ENCODE measurements at places on chromosomes 2 and 18.

DNA sequence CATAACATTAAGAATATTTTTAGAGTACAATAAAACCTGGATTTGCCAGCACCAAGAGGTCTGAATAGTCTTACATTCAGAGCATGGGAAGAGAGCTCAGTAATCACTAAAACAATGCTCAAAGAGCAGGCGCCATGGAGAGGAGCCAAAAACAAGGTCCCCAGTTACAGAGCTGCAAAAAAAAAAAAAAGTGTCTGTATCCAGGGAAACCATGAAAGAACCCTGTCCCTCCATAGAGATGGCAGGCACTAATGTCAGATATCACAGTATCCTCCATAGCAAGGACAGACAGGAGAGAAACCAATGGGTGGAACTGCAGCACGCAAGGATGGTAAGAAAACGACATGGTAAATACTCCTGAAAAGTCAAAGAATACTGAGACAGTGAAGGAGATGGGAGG is 19.5 kb downstream of the FBXO15 start:
- no peak for DNase-seq

DNA sequence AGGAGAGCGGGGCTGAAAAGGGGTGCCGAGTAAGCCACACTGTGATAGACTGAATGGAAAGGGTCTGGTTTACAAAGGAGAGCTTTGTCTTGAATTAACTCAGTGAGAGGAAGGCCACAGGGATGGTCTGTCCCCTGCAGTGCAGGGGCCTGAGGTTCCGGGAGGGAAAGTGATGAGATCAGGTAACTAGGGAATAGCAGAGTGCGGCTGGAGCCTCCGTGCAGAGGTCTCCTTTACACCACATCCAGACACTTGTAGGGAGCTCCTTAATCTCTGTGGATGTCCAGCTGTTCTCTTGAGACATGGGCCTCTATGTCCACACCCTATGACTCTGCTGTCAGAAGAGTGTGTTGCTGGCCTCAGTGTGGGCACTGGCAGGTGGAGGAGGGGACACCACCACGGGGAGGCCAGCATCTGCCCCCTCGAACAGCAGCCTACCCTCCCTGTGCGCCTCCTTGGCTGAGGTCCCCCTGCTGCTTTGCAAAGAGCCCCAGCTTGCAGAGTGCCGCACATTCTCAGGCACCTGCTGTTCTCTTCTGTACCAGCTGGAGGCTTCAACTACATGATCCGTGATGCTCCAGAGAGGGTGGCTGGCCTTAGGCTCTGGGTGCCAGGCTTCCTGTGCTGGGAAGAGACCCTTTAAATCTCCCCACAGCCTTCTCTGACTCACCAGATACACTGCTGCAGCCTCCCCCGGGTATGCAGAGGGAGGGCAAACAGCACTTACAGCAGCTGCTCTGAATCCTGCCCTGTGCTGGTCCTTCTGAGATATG is 25.9 kb downstream of the ENOSF1 start:
- DNase-seq: no peak

DNA sequence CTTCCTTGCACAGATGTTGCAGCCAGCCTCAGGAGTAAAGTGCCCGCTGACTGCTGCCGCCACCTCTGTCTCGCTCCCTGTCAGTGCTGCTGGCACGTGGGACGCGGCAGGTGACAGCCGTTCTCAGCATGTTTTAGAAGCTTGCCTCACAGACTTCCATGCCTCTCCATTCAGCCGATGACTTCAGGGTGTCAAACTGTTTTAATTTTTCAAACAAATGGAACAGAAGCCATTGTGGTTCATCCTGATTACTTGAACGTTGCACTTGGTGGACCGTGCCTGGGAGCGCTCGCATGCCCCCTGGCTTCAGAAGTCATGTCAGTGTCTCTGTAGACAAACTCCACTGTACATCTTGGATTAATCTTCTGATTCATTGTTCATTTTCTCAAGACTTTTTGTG is 62.7 kb upstream of the EML6 start:
- DNase-seq: no peak

DNA sequence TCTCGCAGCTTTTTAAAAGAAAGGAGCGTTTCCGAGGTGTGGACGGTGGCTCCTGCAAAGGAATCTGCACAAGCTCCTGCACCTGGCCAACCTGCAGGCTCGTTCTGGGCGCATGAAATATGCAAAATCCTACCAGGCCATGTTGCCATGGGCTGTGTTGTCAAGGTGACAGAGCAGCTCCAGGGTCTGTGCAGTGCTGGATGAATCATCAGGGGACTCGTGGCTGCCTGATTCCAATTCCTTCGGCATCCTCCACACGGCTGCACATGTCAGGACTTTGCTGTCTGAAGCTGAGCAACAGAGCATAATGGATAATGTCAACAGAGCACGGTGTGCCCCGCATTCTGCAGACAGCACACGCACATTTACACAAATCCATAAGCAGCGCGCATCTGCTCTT is 120.5 kb downstream of the EIPR1 start:
- peak; percentile 40 for DNase-seq

DNA sequence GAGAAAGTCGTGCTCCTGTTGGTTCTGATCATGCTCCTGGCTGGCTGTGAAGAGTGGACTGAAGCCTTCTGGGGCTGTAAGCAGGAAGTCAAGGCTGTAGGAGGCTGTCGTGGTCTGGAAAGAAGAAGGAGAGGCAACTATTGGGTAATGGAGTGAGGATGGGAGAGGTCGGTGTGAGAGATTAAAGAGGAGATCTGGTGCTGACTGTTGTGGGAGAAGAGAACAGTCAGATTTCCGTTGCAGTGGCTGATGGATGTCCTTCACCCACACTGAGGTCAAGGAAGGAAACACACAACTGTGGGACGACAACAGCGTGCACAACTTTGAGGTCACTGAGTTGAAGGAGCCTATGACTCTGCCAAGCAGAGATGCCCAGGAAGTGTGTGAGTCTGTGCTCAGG is 2.8 kb upstream of the PSMD1 start:
- DNase-seq: no peak

DNA sequence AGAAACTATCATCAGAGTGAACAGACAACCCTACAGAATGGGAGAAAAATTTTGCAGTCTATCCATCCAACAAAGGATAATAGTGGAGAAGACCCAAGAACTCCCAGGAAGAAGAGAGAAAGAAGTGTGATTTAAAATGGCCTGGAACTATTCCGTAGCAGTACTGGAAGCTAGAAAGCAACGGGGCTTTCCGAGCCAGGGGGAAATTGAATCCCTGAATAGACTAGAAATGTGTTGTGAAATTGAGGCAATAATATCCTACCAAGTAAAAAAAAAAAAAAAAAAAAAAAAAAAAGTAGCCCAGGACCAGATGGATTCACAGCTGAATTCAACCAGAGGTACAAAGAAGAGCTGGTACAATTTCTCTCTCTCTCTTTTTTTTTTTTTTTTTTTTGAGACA is 69.3 kb downstream of the FARP2 start:
- DNase-seq: no peak

- DNase-seq: peak; percentile 90
These were observed 360.1 kb downstream of the LPIN1 start for GRCh38 chr2:12106440-12107080.

- DNase-seq: no peak
These were observed 142.0 kb upstream of the SPOPL start for GRCh38 chr2:138359532-138359931.

- DNase-seq: no peak
These were observed 54.0 kb upstream of the NOSTRIN start for GRCh38 chr2:168748461-168748860.

- no peak for DNase-seq
These were observed 22.8 kb downstream of the ASXL3 start for GRCh38 chr18:33600846-33601245.

- no peak for DNase-seq
These were observed 12.6 kb downstream of the MFSD2B start for GRCh38 chr2:24022324-24022974.

DNA sequence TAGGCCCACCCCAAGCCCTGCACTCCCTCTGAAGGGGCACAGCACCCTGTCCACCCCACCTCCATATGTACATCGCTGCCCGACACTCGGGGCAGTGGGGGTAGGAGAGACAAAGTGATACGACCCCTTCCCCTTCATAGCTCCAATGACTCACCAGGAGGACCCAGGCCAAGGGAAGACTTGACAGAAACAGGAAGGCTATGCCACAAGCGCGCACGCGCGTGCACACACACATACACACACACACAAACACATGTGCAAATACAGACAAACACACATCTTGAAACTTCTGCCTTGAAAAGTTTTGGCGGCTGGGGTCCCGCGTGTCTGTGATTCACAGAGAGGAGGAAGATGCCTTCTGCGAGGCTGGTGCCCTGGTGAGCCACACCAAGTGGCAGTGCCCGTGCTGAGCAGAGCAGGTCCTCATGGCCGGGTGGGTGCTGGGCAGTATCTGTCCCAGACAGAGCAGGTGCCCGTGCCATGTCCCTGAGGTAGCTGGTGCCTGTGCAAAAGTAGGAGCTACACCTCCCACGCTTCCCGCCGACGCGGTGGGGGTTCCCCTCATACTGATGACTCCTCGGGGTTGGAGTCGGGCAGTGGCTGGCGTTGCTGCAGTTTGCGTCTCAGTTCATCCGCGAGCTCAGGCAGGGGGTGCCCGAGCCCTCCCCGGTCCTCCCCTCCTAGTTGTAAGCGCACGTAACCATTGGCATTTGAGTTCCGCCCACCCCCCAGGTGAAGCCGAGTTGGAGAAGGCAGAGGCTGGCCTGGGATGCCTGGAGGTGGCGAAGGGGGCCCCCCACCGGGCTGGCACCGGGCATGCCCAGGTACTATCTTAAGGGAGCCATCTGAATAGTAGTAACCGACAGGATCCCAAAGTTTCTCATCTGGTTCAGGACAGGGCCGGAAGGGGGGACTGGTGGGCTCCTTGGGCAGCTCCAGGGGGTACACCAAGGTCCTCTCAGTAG is 2.5 kb upstream of the ANKRD39 start:
- no peak for DNase-seq

DNA sequence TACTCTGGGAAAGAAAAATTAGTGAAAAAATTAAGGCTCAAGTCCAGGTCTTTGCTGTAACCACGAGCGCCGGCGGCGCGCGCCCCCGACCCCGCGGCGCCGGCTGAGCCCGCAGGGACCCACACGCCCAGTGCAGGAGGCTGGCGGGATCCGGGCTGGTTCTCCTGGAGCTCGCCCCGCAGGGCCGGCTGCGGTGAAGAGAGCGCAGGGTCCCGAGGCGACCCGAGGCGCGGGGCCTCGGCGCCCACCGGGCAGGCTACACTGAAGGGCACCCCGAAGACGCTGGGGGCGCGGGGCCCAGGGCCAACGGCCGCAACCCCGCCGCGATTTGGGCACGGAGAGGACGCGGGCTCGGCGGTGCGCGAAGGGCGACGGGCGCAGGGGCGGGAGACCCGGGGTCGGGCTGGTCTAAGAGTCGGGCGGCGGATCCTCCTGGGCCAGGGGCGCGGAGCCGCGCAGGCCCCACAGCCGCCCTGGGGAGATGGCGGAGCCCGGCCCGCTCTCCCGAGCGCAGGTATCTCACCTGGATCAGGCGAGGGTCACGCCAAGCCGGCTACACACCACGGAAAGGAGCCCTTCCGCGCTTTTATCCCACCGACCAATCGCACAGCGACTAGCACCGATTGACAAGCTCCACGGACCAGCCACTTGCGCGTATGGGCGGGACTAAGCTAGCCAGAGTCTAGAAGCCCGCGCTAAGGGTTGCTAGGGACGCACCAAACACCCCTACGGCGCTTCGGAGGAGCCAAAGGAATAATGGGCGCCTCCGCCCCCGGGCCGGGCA is at the start of gene PASK:
Gene PASK, minus strand, starts transcription at position 582 of the 784 bp plus-strand sequence. CDS start 6,440 bp downstream, outside the sequence.
- DNase-seq: peak; percentile 98

DNA sequence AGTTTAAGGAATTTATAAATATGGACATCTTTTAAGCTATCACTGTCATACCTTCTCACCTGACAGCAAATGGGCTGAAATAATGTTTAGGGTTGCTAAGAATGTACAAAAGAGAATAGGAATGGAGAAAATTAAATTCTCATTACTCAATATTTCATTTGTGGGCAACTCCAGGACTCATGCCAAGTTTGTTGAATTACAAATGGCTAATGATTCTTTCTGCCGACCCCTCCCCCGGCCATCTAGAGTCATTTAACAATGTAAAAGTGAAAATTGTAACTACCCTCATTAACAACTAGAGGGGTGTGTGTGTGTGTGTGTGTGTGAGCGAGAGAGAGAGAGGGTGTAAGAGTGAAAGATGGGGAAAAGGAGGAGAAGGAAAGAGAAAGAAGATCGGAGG is 708.5 kb upstream of the FAM98A start:
- DNase-seq: no peak

GRCh38 chr2:127582863-127583861 is 47.7 kb downstream of the MYO7B start:
- DNase-seq: no peak

DNA sequence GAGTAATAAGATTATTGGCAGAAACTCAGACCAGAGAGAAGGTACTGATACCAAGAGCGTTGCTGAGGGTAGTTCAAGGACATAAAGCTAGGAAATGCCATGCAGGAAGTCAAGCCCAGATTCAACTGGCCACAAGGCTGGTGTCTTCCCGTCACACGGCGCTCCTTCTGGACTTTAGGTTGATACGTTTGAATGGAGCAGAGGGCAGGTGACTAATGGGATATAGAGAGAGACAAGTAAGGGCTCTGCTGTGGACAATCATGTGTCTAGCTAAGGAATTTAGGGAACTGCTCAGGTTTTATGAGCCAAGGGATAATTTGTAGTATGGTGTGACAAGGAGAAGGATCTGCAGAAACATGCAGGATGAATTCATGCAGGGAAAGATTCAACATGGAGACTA is 83.9 kb upstream of the MC2R start:
- no peak for DNase-seq

DNA sequence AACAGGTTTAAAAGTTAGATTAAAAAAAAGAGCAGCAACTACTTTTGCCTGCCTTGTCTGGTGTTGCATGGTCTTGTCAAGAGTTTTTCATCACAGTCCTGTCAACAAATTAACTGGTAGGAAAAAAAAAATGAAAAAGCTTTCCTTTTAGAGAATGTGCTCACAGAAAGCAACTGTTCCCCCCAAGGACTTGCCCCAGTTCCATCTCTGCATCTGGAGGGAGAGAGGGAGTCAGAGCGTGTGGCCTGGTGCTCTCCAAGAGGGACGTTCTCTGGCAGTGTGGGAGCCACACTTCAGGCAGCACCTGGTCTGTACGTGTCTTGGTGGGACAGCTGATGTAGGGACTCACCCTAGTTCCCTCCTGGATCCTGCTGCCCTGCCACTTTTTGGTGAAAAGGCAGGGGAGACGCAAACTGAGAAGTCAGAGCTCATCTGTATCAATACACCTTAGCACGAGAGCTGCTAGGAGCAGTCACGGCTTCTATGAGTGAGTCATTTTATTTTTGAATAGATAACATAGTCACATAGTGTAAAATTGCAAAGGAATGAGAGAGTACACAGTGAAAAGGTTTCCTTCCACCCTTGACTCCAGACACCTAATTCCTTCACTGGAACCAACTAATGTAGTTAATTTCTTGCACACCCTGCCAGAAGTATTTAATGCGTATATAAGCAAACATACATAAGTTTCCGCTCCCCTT is 172.5 kb upstream of the MGAT5 start:
- no peak for DNase-seq

DNA sequence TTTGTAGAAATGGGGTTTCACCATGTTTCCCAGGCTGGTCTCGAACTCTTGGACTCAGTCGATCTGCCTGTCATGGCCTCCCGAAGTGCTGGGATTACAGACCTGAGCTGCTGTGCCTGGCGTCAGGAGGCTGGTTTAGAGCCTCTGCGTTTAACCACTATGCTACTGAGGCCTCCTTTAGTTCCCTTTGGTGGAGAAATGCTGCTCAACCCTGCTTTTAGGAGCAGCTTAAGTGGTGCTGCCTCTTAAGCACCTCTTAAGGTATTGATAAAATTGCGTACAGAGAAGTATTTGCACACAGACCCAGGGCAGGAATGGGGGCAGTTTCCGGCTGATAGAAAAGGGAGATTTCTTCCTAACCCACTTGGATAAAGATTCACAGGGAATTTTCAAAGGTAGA is 8.0 kb downstream of the CD8A start:
- no peak for DNase-seq

- peak; percentile 3 for DNase-seq
These were observed 7.2 kb upstream of the ABCB11 start for GRCh38 chr2:169038338-169038757.

Data from A673 (cell line).